Amniotic stem cell (primary cell): ENCODE measurements at places on chromosomes 7 and 10.

- DNase-seq = no peak
Observed at GRCh38 chr10:133442967-133443924, 10.5 kb upstream of the SCART1 start.

DNA sequence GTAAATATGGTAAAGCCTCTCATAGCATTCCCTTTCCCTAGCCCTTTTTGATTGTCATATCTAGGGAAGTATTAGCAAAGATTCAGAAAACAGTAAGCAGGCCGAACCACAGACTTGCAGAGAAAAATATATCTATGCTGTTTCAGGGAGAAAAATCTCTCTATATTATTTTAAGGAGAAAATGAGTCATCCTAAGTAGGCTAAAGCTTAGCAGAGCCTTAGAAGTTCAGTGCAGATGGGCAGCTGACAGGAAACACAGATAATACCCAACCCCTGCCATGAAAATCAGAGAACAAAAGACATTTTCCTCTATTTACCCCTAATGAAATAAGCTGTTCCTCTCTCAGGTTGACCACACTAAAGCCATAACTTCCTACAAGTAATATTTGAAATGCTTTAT is 16.5 kb downstream of the C1QL3 start:
- no peak for DNase-seq

DNA sequence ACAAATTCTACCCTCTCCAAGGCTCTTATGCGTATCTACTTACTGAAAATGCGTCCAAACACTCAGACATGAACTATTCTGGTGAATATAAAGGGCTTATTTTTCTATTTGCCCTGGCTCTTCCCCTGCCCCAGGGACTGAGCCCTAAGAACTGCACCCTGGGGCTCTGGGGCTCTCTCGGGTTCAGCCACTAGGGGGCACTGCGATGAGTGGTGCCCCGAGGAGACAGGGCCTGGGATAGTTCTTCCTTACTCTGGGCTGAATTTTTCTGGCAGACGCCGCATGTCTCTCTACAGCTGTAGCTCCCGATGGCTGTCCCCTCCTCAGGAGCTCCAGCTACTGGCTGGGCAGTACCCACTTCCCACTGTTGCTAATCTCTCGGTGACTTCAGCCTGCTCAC is 30.8 kb upstream of the GSDME start:
- DNase-seq = no peak

GRCh38 chr7:68682910-68683309 is 915.4 kb upstream of the AUTS2 start:
- no peak for DNase-seq

- DNase-seq = no peak
Observed at GRCh38 chr10:33142295-33142694, 184.3 kb upstream of the ITGB1 start.
